ENCODE measurements at places on chromosomes 7 and 10. TPM values are rescaled to one million over a fixed set of nuclear protein-coding genes. Genes with fewer than 3 reads are reported as not detected.

The HYAL4 gene
- not detected for polyA plus RNA-seq

The LRGUK gene
- polyA plus RNA-seq: not detected

The SLC26A3 gene
- 0.07 TPM for polyA plus RNA-seq

The INHBA gene
- polyA plus RNA-seq: 3.3 TPM

The SLC29A4 gene
- 11.8 TPM for polyA plus RNA-seq

The NME8 gene
- not detected for polyA plus RNA-seq

The INA gene
- polyA plus RNA-seq: 0.16 TPM

The CLDN4 gene
- not detected for polyA plus RNA-seq

Measured in right cardiac atrium (tissue), 5 donors.